CMK (cell line): ENCODE measurements at places on chromosomes 5 and 9.

DNA sequence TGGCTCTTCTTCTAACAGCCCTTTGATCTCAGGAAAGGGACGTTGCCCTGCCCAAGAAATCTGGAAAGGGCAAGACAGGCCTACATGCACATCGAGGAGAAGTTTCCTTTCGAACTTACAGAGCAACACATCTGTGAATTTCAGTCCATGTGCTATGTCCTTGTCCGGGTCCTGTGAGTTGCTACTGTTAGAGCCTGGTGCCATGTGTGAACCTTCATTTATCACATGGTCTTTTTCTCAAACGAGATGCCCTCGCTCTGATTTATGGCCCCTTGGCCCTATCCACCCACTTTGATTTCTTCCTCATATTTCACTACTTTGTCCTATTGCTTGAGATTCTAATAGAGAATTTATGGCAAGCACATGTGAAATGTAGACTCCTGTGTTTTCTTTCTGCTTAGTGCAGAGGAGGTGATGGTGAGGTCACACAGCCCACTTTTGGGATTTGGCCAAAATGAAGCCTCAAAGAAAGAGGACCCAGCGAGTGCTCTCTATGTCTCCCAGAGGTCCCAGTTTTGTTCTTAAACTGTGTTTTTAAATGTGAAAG, 153.1 kb downstream of the SNCAIP start:
- no peak for DNase-seq

DNA sequence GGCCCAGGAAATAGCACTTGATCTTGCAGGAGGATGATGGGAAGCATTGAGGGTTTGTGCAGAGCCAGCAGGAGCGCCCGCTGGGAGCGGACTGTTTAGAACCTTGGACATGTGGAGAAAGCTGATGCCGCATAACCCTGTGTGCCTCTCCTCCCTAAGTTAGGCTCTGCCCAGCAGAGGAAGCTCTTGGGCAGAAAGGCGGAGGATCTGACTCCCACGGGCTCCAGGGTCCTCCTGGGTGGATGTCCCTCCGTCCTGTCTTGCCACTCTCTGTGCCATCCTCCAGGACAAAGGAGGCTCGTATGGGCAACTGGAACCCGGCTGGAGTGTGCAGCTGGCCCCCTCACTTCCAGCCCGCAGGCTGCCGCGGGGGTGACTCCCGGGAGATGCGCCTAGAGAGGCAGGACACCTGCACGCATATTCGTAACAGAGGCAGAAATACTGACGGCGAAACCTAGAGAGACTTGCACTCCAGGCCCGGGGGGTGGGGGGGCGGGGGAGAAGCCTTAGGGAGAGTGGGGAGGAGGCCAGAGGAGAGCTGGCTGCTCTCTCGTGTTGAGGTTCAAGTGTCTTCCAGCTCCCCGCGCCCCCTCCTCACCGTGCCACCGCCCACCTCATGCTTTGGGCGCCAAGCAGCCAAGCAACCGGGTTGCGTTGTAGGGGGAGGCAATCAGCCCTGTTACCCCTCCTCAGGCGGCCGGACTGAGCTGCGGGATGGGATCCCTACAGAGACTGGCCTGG, 5.4 kb upstream of the FOXE1 start:
- no peak for DNase-seq

DNA sequence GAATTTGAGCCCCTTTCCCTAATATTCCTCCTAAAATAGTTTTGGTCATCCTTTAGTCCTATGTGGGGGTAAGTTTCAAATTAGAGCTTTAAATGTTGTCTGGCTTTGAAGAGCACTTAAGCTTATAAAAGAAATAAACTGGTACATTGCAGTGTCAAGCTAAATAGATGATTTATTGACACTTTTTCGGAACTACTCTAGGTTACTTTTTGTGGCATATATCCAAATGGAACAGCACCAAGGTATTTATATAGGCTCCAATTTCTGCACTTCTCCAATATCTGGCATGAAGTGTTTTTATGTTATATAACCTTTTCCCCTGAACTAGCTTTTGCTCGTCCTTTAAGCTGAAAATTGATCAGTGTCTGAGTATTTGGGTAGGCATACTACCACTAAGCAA, 402.5 kb downstream of the NFIB start:
- DNase-seq = no peak

- no peak for DNase-seq
These were observed 395.7 kb downstream of the CDK5RAP2 start for GRCh38 chr9:120184266-120184665.

DNA sequence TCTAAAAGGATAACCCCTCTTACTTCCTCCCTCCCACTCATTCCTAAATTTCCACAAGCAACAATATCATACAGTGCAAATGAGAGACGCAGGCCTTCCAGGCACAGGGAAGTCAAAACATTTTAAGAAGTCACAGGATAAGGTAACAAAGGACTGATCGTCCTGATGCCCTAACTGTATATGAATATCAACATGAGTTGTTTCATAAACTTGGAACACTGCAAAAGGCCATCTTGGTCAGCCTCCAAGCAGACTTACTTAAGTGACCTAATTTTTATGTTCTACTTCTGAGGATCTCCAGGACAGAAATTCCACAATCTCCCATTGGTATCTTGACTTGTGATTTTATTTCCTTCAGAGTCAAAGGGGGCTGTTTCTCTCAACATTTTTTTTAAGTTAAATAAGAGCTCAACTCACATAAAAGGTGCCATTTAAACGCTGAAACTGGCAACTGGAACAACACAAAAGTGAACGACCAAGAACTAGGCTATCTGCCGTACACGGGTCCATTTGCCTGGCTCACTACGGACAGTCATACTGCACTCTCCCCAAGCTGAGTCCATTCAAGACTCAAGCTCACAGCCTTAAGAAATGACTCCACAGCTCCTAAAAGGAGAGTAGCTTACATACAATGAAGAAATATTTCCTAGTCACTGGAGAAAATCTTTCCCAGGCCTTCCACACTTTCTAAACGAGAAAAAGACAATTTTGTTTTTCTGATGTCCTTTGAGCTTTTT, 71.3 kb downstream of the LHFPL2 start:
- DNase-seq = no peak

DNA sequence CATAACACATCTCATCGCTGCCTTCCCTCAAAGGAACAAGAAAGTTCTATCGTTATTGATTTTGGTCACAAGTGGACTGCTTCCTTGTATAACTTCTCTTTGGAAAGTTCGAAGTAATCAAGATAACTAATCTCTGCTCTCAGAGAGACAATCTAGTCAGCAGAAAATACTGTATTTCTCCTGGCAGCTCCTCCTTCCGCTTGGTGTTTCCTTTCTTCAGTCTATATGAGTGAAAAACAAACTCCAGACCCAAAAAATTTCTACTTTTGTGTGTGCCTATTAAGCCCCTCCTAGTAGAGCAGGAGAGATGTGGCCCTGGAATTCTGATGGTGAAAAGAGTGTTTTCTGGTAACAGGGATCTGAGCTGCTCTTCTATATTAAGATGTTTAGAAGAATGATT, 24.5 kb downstream of the OSTF1 start:
- no peak for DNase-seq
